Hippocampal formation (tissue), 2 donors: ENCODE measurements at places on chromosomes 1 and 21.

DNA sequence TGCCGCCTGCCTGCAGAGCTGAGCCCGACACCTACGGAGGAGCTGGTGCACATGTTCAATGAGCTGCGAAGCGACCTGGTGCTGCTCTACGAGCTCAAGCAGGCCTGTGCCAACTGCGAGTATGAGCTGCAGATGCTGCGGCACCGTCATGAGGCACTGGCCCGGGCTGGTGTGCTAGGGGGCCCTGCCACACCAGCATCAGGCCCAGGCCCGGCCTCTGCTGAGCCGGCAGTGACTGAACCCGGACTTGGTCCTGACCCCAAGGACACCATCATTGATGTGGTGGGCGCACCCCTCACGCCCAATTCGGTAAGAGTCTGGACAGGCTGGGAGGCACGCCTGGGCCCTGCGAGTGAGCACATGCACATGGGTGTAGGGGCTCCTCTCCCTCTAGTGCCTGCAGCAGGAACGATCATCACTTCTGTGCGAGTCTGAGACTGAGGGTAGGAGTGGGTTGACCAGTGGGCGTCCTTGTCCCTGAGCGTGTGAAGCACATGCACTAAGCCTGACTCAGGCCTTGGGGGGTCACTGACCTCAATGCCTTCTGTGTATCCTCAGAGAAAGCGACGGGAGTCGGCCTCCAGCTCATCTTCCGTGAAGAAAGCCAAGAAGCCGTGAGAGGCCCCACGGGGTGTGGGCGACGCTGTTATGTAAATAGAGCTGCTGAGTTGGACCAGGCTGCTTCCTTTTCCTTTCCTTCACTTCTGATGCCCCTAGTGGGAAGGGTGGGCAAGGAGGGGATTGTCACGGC is 6.9 kb downstream of the DMAP1 start:
- no peak for DNase-seq

DNA sequence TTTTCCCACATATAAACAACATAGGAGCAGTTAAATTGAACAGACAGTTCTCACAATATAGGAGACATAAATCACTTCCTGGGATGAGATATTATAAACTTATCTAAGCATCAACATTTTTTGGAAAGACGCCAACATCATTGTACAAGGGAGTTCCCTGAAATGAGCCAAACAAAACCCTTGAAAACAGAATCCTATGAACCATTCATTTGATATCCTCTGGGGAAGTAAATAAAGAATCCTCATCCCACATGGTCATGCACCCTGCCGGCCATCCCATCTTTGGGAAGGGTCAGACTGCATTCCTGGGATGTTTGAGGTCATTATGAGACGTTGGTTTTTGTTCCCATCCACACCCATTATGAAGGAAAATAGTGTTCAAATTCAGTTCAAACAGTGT is 111.8 kb upstream of the USP25 start:
- DNase-seq = no peak

GRCh38 chr21:36199021-36199420 is 42.4 kb downstream of the DOP1B start:
- no peak for DNase-seq

GRCh38 chr1:43582162-43582566 is 51.5 kb downstream of the PTPRF start:
- no peak for DNase-seq

DNA sequence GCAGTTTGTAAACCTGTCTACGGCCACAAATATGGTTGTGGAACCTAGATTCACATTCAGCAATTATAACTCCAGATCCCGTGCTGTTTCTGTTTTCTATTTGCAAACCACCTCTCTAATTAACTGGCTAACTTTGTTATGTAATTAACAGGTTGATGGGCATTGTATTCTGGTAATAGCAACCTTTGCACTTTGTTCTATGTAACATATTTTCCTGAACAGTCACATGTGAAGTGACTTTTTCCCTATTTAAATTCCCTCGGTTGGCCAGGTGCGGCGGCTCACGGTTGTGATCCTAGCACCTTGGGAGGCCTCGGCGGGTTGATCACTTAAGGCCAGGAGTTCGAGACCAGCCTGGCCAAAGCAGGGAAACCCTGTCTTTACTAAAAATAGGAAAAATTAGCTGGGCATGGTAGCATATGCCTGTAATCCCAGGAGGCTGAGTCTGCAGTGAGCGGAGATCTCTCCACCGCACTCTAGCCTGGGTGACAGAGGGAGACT is 1.4 kb downstream of the ACADM start:
- DNase-seq = no peak

- DNase-seq = no peak
Observed at GRCh38 chr1:158331106-158331425, 265 bp downstream of the CD1B start.

DNA sequence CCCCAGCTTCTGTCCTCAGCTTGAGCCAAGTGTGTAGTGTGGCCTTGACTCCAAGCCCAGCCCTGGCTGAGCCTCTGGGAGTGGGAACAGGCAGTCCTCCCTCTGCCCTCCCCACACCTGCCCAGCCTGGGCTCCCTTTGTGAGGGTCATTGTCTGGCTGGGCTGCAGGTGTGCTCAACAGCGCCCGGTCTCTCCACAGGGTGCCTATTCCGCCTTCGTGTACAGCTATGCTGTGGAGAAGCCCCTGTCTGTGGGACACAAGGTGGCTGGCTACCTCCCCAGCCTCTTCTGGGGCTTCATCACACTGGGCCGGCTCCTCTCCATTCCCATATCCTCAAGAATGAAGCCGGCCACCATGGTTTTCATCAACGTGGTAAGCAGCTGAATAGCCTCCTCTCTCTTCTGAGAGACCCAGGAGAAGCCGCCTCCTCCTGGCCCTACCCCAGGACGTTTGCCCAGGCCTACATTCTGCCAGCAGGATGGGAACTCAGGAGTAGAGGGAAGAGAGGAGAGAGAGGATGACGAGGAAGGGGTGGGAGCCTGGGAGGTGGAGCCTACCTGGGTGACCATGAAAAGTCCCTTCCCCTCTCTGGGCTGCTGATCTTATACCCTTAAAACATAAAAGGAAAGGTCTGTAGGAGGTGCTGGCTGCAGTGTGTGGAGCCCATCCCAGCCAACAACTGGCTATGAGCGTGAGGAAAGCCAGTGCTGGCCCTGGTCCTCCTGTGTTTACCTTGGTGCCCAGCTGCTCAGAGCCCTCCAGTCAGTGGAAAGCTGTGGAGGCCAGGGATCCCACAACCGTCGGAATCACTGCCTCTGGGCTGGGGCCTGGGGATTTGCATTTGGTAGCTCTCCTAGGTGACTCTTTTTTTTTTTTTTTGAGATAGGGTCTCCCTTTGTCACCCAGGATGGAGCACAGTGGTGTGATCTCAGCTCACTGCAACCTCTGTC is 45.7 kb downstream of the ELK4 start:
- no peak for DNase-seq

DNA sequence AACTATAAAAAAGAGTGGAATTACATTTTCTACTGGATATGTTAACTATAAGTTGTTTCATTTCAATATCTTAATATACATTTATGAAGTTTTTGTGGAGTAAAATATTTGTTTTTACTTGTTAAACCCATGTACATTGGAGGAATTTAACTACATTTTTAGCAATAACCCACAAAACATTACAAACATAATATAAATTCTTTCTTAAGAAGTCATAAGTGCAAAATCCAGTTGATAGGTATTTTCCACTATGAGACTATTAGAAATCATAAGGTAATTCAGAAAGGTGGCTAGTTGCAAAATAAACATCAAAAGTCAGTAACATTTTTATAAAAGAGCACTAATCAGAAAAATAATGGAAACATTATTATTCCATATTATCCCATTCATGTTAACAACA is 73.9 kb upstream of the RRP15 start:
- DNase-seq = no peak

DNA sequence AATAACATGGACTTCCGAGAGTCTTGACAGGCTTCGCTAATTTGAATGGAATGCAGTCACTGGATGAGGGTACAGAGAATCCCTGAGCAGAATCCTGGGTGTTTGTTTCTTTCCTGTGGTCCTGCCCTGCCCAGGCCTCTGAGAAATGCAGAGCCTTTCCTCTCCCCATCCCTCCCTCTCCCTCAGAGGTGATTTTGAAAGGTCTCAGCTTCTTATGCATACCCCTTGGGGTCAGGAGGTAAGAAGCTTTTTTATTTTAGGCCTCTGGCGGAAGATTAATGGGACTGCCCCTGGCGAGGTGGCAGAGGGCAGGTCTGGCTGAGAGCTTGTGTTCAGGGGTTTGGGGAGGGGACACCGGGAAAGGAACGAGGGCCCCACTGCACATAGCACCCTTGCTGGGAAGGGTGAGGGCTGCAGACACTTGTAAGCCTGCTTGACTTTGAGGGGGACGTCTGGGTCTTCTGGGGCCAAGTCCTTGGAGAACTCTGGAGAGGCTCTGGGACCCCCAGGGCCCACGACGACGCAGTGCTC is 116.5 kb upstream of the SLC45A1 start:
- no peak for DNase-seq

DNA sequence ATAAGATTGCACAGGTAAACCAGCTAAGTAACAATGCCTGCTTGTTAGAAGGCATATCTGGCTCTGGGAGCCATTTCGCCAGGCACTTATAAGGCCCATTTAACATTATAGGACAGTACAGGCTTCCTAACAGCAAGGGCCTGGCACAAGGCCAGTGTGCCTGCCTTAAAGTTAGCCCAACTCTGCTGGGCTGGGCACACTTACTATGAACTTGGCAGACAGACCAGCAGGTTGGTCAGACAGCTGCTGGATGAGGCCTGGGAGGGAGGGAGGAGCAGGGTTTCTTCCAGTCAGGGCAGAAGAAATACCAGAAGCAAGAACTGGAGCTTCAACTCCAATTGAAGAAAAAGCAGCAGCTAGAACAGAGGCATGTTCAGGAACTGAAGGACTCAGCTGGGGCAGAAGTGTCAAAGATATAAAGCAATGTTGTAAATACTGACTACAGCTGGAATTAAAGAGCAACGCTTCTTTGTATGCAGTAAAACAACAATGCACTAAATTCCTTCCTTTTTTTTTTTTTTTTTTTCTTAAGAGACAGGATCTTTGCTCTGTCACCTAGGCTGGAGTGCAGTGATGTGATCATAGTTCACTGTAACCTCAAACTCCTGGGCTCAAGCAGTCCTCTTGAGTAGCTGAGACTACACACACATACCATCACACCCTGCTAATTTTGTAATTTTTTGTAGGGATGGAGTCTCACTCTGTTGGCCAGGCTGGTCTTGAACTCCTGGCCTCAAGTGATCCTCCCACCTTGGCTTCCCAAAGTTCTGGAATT is 4.9 kb downstream of the CACHD1 start:
- no peak for DNase-seq

- no peak for DNase-seq
Observed at GRCh38 chr1:51551081-51551480, 32.0 kb upstream of the EPS15 start.

DNA sequence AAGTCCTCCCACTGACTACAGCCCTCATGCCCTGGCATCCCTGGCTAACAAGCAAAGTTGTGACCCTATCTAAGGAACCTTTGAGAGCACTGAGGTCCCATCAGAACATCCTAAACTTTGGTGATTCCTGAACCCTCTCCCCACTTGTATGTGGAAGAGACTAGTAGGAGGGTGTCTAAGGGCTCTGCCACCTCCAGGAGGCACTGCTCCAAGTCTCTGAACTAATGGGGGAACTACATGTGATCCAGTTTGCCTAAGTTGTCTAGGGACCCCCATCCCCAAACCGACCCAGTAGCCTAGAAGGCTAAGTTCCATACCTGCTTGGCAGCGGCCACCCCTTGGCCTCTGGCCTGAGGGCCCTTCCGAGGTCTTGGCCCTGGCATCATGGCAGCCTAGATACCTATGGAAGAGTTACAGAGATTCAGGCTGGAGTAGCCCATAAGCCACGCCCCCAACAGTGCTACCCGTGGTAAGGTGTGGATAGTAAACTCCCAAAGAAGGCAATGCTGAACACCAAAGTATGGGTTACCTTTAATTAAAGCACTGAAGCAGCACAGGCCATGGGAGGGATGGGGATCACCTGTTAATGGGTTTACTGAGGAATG is 1.7 kb downstream of the CC2D1B start:
- no peak for DNase-seq

GRCh38 chr1:183331091-183331742 is 87.0 kb downstream of the NMNAT2 start:
- DNase-seq = no peak

- DNase-seq = no peak
Observed at GRCh38 chr1:51622455-51622913, 5.6 kb downstream of the OSBPL9 start.
